ENCODE measurements at places on chromosomes 7 and 10.

DNA sequence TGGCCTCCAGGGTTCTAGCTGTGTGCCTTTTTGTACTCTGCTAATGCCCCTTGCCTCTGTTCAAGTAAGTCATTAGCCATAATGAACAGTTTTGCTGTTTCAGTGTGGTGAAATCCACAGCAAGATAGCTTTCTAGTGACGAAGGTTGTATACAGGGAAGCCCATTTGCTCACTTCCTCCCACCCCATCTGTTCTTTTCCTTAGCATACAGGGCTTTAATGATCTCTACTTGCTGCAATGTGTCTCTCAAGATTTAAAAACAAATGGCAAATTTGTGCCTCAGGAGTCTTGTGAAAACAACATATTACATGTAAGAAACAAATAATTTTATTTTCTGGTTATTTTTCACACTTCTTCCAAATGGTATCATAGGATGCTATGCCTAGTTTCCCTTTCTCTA, 243.2 kb downstream of the CDK14 start:
- no peak for DNase-seq

DNA sequence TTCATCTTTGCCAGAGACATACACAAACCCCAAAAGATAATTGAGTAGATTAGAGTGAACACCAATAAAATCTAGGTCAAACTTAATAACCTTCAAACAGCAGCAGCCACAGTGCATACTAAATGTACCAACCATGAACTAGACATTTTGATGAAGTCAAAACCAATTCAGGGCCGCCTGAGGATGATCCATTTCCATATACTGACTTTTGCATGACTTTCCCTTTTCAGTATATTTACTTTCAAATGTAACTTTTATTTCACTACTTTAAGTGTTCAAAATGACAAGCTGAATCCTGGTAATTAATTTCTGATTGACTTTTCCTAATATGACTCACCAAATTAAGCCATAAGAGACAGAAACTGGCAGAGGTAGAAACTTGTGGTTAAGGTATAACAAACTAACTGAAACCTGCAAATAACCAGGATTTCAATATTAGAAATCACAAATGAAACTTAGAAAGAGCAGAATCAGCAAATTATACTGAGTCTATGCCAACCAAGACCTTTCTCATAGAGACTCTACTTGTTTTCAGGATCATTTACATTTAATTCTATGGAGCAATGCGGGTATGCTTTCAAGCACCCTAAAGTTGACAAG, 171.9 kb upstream of the LRRN3 start:
- no peak for DNase-seq

DNA sequence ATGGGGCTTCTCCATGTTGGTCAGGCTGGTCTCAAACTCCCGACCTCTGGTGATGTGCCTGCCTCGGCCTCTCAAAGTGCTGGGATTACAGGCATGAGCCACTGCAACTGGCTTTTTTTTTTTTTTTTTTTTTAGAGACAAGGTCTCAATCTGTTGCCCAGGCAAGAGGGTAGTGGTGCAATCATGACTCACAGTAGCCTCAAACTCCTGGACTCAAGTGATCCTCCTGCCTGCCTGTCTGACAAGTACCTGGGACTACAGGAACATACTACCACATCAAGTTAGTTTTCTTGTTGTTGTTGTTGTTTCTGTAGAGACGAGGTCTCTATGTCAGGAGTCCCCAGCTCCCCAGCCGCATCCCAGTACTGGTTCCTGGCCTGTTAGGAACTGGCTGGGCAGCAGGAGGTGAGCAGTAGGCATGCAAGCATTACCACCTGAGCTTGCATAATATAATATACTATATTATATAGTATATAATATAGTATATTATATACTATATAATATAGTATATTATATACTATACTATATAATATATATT, 55.7 kb downstream of the TPK1 start:
- no peak for DNase-seq

- no peak for DNase-seq
Observed at GRCh38 chr10:22652988-22653481, 61.3 kb downstream of the PIP4K2A start.

GRCh38 chr10:122308417-122309141, 37.5 kb downstream of the BTBD16 start:
- no peak for DNase-seq

DNA sequence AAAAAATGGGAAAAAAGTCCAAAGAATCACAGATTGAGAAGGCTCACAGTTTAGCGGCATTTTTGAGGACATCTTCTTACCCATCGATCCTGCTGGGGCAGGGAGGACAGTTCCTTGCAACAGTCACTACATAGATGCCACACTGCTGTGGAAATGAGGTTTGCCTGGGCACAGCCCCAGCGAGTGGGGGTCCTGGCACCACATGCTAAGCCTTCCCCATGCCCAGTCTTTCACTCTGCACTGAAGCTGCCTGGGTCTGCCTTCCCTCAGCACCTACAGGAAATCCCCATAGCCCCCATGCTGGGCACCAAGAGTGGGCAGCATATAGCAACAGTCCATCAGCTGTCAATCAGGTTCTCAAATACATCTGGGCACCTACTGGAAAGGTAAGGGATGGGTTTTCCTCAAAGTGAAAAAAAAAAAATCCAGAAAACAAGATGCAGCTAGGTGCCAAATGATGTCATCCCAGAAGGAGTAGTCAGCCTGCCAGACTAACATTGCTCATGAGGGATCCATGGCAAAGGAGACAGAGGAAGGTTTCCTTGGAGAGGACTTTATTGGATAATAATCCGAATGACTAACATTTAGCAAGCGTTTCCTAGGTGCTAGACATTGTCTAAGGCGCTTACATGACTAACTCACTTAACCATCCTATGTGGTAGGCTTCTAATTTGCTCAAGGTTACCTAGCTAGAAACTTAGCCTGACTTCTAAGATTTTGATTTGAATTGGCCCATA, 125.7 kb upstream of the CXCL12 start:
- no peak for DNase-seq

- DNase-seq: no peak
Observed at GRCh38 chr10:89203237-89203636, 3.9 kb downstream of the CH25H start.

- no peak for DNase-seq
Observed at GRCh38 chr10:28105561-28105960, 106.7 kb upstream of the ODAD2 start.

- DNase-seq: no peak
Observed at GRCh38 chr10:93580828-93581227, 14.4 kb downstream of the FFAR4 start.

DNA sequence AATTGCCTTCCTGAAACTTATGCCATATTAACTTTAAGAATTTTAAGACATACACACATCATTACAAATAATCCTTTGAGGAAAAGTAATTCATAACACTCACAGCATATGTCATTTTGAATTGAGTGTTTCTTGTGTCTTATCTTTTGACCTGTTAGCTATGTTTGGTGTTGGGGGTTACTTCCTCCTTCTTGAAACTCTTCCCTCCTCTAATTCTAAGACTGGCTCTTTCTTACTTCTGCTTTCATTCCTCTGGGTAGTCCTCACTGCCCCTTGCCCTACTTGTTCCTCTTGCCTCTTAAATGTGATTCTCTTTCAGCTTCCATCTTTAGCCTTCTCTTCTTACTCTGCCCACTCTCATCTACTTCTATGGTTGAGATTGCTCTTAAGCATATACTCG, 28.3 kb upstream of the PIP4K2A start:
- DNase-seq: no peak

DNA sequence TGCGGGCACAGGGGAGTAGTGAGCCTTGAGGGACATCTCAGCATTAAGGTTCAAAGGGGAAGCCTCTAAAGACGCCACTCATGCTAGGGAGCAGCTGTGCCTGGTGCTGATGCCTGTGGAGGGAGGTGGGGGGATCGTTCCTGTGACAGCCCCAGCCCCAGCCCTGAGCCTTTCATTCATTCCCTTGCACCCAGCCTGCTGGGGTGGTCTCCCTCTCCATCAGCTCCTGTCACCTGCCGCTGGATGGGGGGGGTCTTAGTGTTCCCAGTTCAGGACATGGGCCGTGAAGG, 11.6 kb downstream of the ZNF316 start:
- no peak for DNase-seq

GRCh38 chr7:40758590-40758989, 623.8 kb downstream of the SUGCT start:
- DNase-seq: no peak

DNA sequence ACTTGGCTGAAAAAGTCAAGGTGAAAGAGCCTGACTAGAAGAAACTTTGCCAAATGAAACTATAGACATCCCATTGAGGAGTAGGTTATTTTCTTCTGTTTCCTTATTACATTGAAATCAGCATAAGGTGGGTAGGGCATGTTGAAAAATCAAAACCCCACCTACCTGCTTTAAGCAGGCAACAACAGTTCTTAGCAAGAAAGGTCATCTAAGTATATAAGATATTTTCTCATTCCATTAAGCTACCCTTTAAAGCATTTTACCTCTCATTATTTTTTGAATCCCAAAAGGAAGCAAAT, 30.8 kb downstream of the ACADSB start:
- no peak for DNase-seq

DNA sequence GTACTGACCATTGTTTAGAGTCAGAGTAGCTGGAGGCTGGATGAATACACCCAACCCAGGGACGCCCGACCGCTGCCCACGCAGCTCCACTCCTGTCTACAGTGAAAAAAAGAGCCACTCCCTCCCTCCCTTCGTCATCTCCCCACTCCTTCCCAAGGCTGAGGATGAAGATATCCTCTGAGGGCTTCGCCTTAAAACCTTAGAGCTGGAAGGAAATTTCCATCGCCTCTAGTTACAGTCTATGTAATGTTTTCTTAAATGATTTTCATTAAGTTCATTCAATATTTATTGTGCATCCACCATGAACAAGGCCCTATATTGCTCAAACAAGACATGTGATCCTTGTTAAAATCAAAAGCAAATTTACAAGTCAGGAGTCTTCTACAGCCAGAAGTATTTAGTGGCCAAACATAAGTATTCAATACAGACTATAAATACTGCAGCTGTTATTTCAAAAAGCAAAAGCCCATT, 11.3 kb upstream of the SLIT1 start:
- no peak for DNase-seq

DNA sequence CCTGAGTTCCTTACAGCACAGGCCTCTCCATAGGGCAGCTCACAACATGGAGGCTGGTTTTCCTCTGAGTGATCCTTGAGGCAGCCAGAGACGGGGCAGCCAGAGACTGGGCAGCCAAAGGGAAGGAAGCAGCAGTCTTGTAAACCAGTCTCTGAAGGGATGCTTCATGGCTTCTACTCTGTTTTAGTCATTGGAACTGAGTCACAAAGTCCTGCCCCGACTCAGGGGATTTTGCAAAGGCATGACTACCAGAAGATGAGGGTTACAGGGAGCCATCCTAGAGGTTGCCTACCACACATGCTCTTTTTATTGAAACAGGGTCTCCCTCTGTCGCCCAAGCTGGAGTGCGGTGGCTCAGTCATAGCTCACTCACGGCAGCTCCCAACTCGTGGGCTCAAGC, 44.4 kb upstream of the COMMD3 start:
- no peak for DNase-seq

DNA sequence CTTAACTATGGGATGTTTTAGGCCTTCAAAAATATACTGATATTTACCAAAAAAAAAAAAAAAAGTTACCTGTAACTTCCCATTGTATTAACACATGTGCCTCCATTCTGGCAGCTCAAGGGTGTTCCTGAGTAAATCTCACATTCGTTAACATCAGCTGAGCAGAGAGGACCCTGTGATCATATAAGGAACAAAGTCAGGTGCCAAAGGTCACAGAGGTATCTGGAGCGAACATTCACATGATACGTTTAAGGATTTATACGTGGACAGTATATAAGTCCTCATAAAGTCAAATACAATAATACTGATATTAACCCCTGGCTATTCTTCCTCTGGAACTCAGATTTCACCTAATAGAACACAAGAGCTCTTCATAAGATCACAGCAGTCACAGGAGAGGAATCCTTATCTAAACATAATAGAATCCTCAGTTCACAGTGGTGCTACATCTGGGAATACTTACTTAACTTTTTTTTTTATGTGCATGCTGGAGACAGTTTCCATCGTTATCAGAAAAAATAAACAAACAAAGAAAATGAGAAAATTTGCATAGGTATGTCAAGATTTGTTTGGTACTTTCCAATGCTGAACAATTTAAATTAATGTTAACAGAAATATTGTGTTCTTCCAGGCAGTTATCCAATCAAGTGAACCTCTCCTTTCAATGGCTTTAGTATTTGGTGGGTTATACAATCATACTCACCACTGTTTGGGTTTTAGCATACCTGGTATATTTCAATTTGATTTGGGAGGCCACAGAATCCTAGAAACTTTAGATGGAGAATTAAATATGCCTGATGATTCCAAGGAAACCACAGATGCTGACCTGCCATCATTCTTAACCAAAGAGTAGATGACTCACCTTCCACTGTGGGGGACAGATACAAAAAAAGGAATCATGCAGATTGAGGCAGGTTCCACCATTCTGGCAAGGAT, 6.6 kb downstream of the CUBN start:
- DNase-seq: no peak

DNA sequence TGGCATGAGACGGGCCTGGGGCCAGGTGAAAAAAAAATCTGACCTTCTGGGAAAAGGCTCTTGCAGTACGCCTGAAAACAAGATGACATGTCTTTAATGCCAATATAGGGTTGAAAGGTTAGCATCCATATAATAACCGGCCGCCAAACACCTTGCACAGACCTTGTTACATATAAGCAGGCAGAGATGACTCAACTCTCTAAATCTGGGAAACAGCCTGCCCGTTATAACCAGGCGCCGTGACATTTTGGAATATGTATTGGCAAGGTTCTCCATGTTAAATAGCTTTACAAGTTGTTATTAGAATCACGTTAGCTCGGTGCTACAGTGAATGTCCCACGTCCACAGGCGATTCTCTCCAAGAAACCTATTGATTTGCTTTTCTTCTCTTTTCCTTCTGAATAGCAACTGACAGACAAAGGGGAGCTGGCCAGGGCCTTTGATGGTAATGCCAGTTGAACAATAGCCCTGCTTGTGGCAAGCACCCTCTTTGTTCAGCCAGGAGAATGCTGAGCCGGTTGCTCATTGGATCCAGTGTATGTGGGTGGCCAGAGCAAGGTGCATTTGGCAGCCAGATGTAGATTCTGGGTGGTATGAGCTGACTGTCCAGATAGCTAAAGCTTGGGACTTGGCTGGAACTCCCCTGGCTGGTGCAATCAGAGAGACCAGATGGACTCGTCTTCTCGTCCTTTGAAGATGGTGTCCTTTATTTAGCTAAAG, 80.1 kb upstream of the AUTS2 start:
- no peak for DNase-seq
